ENCODE measurements at places on chromosomes 2 and 18. TPM values are rescaled to one million over a fixed set of nuclear protein-coding genes. Genes with fewer than 3 reads are reported as not detected.

DNA sequence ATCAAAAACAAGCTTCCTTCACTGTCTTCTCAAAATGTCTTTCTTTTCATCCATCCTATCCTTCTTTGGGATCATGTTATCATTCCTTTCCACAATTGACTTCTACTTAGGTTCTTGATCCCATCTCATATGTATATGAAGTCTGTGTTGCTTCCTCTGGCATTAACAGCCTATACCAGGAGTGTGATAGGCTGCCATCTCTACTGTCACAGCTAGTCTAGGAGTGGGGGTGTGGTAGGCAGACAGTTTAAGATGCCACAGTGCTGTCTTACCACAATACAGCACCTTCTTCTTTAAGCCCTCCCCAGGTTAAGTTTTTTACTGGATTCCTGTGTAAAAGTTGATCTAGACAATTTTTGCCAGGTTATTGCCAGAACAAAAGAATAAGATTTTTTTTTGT is 3.7 kb upstream of the HTR2B start:
- no peak for DNase-seq

- no peak for DNase-seq
These were observed 56.3 kb downstream of the SRBD1 start for GRCh38 chr2:45554742-45555140.

GRCh38 chr2:172287605-172288315 is 139.6 kb upstream of the ITGA6 start:
- DNase-seq, result no peak

DNA sequence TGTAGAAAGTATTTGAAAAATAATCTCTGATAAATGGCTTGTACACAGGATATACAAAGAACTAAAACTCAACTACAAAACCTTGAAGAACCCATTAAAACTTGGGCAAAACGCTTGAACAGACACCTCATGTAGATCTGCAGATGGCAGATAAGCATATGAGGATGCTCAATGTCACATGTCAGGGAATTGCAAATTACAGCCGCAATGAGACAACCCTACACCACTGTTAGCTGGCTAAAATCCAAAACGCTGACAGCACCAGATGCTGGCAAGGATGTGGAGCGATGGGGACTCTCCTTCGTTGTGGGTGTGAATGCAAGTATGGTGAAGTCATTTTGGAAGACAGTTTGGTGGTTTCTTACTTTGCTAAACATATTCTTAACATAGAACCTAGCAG is 53.7 kb downstream of the SNTG2 start:
- DNase-seq, result no peak

GRCh38 chr2:42214669-42215068 is 45.5 kb downstream of the EML4 start:
- no peak for DNase-seq

- DNase-seq, result no peak
These were observed 2.8 kb downstream of the ZCCHC2 start for GRCh38 chr18:62525608-62526007.

DNA sequence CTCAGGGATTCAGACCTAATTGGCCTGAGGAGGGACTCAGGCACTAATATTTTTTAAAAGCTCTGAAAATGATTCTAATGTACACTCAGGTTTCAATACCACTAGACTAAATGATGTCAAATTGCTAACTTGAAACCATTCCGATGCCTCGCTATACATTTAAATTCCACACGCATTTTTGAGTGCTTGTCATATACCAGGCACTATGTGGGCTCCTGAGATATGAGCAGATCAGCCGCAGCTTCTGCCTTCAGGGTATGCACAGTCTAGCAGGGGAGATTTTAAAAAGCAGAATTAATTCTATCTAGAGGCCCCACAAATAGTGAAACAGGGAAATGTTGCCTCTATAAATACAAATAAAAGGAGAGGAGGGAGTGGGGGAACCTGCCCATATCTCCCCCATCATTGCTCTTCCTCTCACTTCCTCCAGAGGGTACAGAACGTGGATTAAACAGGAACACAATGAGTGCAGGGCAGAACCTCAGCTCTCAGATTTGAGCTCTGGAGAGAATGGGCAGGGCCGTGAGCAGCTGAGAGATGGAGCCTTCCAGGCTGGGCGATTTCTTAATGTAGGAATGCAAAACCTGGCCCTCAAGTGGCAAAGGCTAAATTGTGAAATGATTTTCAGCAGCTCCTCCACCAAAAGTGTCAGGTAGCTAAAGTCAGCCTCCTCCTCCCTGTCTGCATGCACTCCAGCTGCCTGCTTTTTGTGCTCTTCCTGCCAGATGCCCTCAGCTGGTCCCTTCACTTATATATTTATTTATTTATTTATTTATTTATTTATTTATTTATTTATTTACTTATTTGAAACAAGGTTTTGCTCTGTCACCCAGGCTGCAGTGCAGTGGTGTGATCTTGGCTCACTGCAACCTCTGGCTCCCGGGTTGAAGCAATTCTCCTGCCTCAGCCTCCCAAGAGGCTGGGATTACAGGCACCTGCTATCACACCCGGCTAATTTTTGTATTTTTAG is 24.6 kb upstream of the LBH start:
- DNase-seq, result no peak

DNA sequence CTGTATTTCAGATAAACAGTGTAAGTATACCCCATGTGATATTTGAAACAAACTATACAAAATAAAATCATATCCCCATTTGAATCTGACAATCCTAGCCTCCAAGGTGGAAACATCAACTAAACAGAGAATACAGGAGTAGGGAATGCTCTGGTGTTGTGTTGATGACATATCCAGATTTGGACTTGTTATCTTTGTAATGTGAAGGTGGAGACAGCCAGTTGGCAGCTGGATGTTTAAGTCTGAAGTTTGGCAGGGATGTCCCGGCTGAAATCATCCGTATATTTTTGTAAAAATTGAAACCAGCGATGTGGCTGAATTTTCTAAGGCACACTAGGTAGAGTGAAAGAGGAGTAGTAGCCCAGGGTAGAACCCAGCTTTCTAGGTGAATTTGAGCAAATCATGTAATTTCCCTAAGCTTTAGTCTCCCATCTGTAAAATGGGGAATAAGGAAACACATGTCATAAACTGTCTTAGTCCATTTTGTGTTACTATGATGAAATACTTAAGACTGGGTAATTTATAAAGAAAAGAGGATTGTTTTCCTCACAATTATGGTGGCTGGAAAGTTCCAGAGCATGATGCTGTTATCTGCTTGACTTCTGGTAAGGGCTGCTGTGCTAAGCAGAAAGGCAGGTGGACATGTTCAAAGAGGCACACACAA is 246.6 kb upstream of the APCDD1 start:
- DNase-seq, result no peak

GRCh38 chr2:150167711-150168110 is 319.8 kb downstream of the RND3 start:
- no peak for DNase-seq

DNA sequence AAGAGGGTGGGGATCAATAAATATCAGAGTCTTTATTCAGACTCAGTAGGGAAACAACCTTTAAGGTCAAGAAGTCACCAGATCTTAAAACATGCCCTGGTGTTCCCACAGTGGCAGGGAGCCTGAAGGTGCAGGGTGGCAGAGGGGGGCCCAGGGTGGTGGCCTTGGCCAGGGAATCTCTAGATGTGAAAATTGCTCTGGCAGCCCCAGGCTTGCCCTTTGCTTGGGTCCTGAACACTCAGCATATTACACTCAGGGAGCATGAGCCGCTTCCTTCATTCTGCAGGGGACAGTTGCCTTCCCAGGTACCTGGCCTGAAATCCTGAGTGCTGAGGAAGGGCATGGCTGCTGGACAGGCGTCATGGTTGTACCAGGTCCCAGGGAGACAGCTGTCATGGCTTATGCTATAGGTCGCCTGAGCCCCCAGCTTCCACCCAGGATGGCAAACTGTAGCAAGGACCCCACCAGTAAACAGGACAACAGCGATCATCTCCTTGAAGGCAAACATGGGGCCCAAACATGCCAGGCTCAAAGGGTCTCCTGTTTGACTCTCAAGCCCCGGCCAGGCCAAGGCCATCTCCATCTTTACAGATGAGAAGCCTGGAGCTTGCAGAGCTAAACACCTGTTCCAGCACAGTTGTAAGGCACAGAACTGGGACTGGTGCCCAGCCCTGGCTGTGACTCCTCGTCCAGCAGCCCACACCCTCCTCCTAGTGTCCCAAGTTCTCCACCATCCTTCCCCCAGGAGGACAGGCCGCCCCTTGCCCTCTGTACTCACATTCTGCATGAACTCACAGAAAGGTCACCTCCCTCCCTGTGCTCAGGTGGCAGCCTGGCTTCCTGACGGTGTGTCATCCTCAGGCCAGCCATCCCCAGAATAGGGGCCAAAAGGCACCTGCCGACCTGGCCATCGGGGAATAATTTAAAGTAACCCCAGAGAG is 14.6 kb downstream of the ABCG8 start:
- no peak for DNase-seq

DNA sequence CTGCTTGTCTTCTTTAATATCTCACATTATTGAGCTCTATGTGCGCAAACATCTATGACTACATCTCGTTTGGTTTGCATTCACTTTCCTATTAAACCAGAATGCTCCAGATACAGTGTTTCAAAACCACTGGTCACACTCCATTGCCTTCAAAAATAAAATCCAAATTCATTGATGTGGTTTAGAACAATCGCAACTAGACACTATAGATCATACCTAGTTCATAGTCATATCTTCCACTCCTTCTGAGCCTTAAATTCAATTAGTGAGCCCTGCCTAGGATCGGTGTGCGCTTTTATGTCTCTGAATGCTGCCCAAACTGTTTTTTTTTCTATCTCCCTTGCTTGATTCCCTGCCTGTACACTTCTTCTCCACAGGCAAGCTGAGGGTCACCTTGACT is 238.5 kb upstream of the RGPD4 start:
- DNase-seq, result no peak

- no peak for DNase-seq
These were observed 24.2 kb upstream of the C2orf42 start for GRCh38 chr2:70214953-70215549.

GRCh38 chr18:26771524-26771923 is 94.0 kb downstream of the AQP4 start:
- no peak for DNase-seq

DNA sequence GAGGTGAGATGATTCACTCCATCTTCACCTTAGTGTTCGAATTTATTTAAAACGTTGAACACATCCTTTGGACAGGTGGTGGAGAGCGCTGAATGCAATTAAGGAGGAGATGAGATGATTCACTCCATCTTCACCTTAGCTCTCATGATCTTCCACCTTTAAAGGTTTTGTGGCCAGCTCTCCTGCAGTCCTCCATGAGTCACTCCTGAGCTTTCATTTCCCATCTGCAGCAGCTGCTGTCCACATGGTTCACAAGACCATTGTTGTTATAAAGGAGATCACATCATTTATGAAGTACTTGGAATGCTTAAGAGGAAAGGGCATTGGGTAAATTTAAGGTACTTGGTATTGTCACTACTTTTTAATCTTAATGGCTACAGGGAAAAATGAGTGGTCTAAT is 298.5 kb downstream of the PAX3 start:
- DNase-seq, result no peak

DNA sequence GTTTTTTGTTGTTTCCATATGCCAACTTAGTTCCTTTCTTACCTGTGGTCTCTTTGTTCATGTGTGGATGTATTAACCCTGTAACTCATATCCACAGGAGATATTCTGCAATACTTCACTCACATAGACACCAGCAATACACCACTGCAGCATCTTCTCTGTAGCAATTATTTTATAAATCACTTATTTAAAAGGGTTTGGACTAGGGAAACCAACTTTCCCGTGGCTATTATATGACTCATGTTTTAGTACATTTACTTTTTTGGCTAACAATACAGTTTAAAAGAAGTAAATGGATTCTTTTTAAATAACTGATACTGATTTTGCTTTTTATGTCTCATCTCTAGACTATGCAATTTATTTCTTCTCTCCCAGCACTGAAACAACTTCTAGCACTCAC is 488.9 kb downstream of the MBD2 start:
- no peak for DNase-seq

DNA sequence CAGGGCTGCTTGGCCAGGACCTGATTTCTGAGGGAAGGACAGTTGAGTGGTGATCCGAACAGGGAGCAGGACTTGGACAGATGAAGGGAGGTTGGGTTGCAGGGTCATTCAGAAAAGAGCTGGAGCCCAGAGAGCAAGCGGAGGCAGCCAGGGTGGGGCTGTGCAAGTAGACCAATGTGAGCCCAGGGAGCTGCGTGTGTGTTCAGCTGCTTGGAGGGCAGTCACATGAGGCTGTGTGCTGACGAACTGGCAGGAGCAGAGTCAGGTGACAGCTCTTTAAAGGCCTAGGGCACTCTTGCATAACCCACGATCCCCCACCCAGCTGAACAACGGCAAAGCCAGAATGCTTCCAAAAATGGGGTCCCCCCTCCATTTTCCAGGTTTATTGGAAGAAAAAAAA is 4.6 kb upstream of the MLPH start:
- no peak for DNase-seq

DNA sequence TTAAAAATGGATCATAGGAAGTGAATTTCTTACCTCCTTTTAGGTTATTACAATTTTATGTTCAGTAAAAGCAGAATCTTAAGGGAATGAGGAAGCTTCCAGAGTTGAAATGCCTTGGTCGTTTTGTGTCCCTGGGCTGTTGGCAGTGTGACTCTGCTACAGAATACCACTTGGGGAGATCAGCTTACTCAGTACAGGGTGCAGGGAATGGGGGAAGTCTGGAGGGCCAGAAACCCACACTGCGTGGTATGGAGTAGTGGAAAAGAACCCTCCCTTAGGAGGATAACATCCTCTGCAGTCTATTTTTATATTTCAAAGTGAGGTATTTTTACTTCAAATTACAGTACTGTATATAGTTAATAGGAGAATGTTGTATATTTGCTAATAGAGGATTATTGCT is 51.1 kb downstream of the R3HDM1 start:
- no peak for DNase-seq

Gene IMMT
- polyA plus RNA-seq, result 116 TPM

Gene NOTO
- polyA plus RNA-seq, result 0.04 TPM

Gene PLB1
- polyA plus RNA-seq, result 1.2 TPM

Gene GCKR
- polyA plus RNA-seq, result not detected

Gene HOXD11
- polyA plus RNA-seq, result 43.5 TPM

Gene ATP8B1
- 31.3 TPM for polyA plus RNA-seq

Gene OR6B2
- polyA plus RNA-seq, result not detected

All from right renal cortex interstitium (tissue), 3 donors.